ENCODE measurements at places on chromosomes 1 and 21.
A peak's percentile ranks its signal among the peaks of the same experiment; 100 is the strongest.

DNA sequence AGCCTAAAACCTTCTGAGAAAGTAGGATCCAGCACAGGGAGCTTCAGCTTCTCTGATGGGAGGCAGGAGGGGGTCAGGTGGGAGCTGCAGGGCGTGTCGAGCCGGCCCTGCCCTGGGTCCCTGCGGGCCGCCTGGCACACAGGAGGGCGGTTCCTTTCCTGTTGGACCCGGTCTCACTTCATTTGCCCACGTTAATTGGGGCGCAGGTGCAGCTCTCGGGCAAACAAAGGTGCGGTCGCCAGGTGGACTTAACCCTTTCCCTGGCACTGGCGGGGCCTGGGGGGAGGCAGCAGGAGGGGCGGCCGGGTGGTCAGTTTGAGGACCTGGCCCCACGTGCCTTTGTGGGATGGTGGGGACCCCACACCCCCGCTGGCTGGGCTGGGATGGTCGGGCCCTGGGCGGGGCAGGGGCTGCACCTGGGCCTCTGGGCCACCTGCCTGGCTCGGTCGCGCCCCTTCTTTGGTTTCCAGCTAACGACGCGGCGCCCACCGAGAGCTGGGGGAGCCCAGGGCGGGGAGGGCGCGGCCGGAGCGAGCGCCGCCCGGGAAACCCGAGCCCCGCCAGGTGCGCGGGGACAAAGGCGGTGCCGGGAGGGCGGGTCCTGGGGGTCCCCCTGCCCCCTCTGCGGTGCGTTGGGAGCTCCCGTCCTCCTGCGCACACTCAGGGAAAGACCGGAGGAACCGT, 20.8 kb upstream of the C1orf159 start:
- DNase-seq, result no peak

GRCh38 chr1:56206391-56206790, 373.0 kb downstream of the PLPP3 start:
- no peak for DNase-seq

DNA sequence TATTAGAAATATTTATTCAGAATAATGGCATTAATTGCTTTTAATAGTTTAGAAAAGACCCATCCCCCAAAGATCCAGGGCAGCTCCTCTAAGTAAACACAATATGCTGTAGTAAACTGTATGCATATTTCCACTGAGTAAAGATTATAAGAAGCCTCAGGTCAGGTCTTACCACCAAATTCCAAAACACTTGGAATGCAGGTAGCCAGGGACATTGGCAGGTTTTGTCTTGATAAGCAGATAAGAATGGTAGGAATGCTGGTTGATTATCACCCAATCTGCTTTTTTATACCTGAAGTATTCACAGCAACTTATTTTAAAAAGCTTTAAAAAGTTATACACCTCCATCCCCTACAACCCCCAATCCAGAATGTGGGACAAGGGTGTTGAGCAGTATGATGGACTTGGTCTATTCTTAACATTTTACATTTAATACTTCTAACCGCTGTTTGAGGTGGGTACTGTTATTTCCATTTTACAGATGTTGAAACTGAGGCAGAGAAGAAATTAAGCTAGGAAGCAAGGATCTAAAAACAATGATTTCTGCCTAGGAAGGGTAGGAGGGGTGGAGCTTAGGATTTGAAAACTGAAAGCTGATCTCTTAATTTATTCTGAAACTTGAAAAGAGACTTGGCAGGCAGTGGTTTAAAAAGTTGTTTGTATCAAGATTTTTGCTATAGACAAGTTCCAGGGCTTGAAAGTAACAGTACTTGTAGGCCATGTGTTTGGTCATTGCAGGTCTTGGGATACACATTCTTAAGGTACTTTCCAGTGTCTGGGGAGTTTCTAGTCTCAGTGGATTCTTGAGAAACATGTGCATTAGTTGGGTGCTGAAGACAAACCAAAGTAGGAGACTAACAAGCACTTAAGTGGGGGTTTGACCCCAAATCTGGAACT, 15.6 kb upstream of the THEM4 start:
- no peak for DNase-seq

DNA sequence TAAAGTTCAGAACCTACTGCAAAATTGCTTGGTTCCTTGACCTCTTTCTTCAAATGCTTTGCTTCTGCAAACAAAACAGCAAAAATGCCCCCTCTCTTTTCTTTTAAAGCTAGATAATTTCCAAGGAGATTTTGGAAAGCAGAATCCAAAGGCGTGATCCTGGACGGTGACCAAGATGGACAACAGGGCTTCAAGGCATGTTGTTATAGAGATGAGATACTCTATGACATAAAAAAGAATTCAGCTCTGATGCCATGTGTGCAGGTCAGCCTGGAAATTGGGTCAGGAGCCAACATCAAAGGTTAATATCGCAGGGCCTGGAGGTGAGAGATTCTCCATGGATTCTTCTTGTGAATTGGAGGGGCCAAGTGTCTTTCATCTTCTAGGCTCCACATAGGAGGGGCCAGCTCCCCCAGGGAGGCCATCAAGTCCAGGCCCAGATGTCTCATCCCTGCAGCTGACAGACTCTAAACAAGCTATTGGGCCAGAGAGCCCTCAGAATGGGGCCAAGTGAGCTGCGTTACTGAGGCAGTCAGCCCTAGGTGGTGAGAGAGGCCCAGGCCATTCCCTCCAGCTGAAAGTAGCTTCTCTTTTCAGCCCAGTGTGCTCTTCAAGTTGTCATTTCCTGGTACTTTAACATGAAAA, 45.5 kb downstream of the NMNAT2 start:
- no peak for DNase-seq

DNA sequence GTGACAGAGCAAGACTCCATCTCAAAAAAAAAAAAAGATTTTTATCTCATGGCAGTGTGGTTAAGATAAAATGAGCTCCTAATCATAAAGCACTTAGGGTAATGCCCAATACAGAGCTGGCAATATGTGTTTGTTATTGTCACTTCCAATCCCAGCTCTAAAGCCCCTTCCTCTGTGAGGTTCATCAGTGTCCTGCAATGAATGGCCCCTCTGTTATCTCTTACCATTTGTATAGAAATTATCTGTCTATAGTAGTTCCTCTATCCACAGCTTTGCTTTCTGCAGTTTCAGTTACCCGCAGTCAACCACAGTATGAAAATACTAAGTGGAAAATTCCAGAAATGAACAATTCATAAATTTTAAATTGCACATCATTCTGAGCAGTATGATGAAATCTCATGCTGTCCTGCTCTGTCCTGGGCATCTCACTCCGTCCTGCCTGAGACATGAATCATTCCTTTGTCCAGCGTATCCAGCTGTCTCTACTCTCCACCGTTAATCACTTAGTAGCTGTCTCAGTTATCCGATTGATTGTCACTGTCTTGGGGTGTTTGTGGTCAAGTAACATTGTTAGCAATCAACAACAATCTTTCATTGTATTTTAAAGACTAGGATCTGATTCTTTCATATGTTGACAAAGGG, 50.2 kb upstream of the DNAH14 start:
- DNase-seq, result peak; percentile 84

DNA sequence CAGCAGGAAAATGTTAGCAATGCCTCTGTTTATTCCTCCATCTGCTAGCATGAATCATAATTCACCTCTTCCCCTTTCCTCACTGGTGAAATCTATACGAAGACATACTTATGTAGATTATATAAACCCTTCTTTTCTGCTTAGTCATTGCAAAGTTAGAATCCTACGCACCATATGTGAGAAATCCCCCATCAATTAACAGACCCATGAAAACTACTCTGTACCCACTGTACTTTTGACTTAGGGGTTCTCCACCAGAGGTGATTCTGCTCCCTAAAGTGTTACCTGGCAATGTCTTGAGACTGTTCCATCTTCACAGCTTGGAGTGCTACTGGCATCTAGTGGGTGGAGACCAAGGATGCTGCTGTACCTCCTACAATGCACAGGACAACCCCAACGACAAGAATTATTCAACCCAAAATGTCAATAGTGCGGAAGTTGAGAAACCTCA, 49.6 kb upstream of the KCTD3 start:
- DNase-seq, result peak; percentile 50

DNA sequence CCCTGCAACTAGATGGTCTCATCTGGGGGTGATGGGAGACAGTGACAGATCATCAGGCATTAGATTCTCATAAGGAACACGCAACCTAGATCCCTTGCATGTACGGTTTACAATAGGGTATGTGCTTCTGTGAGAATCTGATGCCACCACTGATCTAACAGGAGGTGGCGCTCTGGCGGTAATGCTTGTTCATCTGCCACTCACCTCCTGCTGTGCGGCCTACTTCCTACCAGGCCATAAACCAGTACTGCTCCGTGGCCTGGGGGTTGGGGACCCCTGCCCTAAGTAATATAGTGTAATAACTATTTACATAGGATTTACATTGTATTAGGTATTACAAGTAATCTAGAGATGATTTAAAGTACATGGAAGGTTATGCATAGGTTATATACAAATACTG, 134.9 kb downstream of the CLEC20A start:
- no peak for DNase-seq

DNA sequence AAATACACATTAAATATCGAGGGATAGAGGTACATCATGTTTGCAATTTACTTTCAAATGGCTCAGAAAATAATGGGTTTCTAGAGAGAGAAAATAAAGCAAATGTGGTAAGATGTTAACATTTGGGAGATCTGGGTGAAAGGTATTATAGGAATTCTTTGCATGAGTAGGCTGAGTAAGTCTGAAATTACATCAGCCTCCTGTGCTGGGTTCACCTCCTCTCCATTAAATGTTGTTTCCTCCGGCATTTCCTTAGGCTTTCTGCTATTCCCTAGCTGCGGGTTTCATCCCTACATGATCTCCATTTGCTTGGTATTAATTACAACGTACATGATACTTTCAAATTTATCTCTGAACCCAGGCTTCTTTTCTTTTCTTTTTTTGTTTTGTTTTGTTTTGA, 31.6 kb downstream of the ZMYND12 start:
- DNase-seq, result peak; percentile 11

DNA sequence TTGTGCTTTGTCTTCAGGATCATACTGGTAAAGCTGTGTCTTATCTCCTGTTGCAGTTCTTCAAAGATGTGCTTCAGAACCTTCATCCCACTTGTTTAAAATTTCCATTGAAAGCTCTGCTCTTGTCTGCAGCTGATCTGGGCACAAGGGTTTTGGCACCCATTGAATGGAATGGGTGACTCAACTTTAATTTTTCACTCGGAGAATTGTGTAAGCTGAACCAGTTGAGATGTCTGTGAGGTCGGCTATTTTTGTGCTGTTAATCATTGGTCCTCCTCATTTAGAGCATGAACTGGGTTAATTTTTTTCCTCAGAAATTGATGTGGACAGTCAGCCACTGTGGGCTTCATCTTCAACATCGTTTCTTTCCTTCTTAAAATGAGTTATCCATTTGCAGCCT, 252.1 kb downstream of the TM2D1 start:
- no peak for DNase-seq

GRCh38 chr1:21751281-21751680, 31.7 kb downstream of the USP48 start:
- no peak for DNase-seq

GRCh38 chr21:17690078-17690494, 77.4 kb upstream of the BTG3 start:
- no peak for DNase-seq

- no peak for DNase-seq
Observed at GRCh38 chr1:10450836-10451235, 1.0 kb downstream of the CORT start.

- no peak for DNase-seq
Observed at GRCh38 chr1:116712510-116712909, 41.7 kb upstream of the CD2 start.

- DNase-seq, result no peak
Observed at GRCh38 chr1:112985123-112985522, 29.1 kb upstream of the SLC16A1 start.

GRCh38 chr1:75719810-75720209, 4.7 kb upstream of the ACADM start:
- no peak for DNase-seq

DNA sequence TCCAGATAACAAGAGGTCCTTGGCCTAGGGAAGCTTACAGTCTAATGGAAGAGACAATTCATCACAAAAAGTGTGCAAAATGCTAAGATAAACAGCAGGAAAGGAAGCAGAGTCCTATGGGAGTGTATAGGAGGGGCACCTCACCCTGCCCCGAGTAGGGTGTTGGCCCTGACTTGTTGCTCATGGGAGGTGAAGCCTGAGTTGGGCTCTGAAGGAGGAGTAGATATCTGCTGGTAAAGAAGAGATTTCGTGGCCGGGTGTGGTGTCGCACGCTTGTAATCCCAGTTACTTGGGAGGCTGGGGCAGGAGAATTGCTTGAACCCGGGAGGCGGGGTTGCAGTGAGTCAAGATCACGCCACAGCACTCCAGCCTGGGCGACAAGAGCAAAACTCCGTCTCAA, 18.6 kb upstream of the GPR37L1 start:
- no peak for DNase-seq

GRCh38 chr1:118661769-118662320, 326.3 kb downstream of the TBX15 start:
- DNase-seq, result no peak

DNA sequence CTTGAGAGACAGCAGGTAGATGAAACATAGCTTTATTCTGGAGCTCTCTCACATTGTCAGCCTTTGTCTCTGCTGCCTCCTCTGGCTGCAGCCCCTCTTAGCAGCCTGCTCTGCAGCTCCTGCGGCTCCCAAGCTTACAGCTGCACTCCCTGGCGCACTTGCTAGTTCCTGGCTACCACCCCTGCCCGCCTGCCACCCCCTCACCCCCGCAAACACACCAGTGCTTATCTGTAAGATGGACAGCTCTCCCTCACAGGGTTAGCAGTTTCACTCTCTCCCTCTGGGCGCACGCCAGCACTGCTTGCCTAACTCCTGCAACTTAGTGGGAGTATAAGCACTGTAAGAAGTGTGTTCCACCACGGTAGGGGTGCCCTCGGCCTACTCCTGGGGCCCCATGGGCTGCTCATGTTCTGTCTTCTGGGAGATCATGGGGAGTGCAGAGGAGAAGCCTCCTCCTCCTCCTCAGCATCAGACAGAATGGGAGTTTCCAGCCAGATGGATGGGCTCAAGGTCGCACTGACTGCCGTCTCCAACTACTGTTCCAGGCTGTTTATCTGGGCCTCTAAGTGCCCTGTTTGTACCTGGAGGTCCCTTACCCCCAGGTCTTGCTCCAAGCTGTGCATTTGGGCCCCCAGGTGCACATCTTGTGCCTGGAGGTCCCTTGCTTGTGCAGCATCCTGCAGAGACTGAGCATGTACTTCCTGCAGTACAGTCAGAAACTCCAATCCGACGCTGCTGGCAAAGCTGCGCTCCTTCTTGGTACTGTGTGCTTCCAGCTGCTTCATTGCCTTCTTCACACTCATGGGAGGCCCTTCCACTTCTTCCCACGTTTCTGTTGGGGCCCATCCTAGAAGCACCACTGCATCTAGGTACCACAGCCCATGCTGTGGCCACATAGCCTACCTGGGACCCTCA, 1388.1 kb downstream of the AMY1C start:
- DNase-seq, result no peak

Measured in amniotic epithelial cell (primary cell).